ENCODE measurements at places on chromosomes 2 and 18. TPM values are rescaled to one million over a fixed set of nuclear protein-coding genes. Genes with fewer than 3 reads are reported as not detected.
A peak's percentile ranks its signal among the peaks of the same experiment; 100 is the strongest.

DNA sequence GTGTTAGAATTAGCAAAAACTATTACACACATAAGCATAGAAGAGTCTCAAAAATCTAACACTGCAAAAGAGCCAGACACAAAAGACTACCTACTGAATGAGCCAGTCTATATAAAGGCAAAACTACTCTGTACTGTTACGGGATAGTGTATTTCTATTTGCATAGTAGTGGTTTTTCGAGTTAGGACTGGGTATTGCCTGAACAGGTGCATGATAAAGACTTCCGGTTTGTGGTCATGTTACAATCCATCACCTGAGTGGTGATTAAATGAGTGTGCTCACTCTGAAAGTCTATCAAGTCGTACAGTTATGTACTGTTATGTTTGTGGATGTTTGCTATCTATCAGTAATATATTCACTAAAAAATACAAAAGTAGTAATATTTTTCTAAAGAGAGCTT, 523.3 kb upstream of the SYT4 start:
- DNase-seq, result no peak
- no peaks in the 10 kb centered on the region for H3K36me3 ChIP-seq
- no peak overlapping the region for H3K4me3 ChIP-seq
- no peaks in the 10 kb centered on the region for H3K4me1 ChIP-seq
- no peaks in the 10 kb centered on the region for H3K27me3 ChIP-seq
- H3K27ac ChIP-seq, result no peak overlapping the region

- H3K27me3 ChIP-seq, result no peaks in the 10 kb centered on the region
- H3K4me1 ChIP-seq, result peaks cover 66% of the 10 kb centered on the region
- DNase-seq, result no peak
- peaks cover 7% of the 10 kb centered on the region for H3K36me3 ChIP-seq
- peak overlapping the region; percentile 79 for H3K27ac ChIP-seq
- H3K4me3 ChIP-seq, result peak overlapping the region; percentile 65
Observed at GRCh38 chr2:234422273-234422732, 74.6 kb downstream of the ARL4C start.

- H3K4me3 ChIP-seq, result no peak overlapping the region
- H3K27me3 ChIP-seq, result peaks cover 2% of the 10 kb centered on the region
- DNase-seq, result peak; percentile 18
- H3K36me3 ChIP-seq, result no peaks in the 10 kb centered on the region
Observed at GRCh38 chr2:221034026-221034701, 537.9 kb downstream of the EPHA4 start.

The ABCB11 gene
- total RNA-seq, result not detected

DNA sequence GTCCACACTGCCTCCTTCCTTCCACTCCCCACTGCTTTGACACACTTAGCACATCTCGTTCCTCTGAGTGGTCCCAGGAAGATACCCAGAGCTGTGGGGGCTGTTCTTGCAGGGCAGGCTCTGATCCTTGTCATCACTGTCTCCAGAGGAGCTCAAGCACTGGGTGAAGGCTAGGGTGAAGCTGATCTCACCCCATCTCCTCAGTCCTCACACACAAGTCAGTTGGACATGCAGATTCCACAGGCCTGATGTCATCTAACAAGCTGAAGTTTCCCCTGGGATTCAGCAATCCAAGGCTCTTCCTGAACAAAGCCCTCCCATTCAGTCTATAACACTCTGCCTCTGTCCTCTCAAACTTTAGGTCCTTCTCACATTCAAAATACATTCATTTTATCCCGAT, 90.6 kb upstream of the RAB6C start:
- H3K4me3 ChIP-seq, result no peak overlapping the region
- no peaks in the 10 kb centered on the region for H3K4me1 ChIP-seq
- no peaks in the 10 kb centered on the region for H3K36me3 ChIP-seq
- peaks cover 7% of the 10 kb centered on the region for H3K27me3 ChIP-seq

- peaks cover 10% of the 10 kb centered on the region for H3K27me3 ChIP-seq
- H3K36me3 ChIP-seq, result no peaks in the 10 kb centered on the region
- no peak for DNase-seq
Observed at GRCh38 chr2:106551417-106552130, 64.4 kb downstream of the CD8B2 start.

The CEP68 gene
- 4.4 TPM for total RNA-seq

The NT5C1B gene
- total RNA-seq, result not detected
